Brain (organoid and tissue), 16 donors: ENCODE measurements at places on chromosomes 3 and 15. TPM values are rescaled to one million over a fixed set of nuclear protein-coding genes. Genes with fewer than 3 reads are reported as not detected.

GRCh38 chr3:18132991-18133390, 292.1 kb downstream of the SATB1 start:
- no peak for DNase-seq

DNA sequence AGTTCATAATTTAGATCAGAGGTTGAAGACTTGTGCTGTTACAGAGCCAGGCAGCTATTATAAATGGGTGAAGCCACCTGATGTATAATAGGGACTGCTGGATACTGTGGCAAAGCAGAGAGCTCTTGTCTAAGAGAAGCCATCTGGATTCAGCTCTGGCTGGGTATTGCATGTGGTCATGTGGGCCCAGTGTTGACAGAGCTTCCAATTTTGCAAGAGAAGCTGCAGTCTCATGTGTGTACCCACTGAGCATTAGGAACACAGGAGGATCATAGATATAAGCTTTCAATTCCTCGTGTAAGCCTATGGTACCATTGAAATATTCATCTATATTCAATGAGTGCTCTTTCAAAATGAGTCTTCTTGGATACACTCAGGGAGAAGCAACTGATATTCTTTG, 303.9 kb upstream of the SLCO3A1 start:
- no peak for DNase-seq

DNA sequence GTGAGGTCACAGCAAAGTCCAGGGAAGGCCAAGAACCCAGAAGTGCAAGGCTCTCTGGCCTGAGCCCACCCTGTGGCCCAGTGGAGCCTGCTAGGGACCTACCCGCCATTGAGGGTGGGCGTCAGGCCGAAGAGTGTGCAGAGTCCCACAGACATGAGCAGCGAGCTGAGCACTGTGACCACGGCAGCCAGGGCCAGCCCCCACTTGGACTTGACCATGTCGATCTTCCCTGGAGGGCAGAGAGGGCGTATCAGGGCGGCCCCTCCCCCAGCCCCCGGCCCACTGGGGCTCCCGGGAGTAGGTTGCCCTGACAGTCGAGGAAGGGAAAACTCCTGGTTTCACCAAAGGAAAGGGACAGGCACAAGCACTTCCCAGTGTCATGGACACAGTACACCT, 44.6 kb downstream of the PTPN23 start:
- DNase-seq, result no peak

- DNase-seq, result no peak
Observed at GRCh38 chr15:84046064-84046637, 189.4 kb upstream of the GOLGA6L4 start.

GRCh38 chr15:62909257-62909656, 133.3 kb upstream of the TPM1 start:
- DNase-seq, result no peak

- no peak for DNase-seq
Observed at GRCh38 chr3:27571345-27571744, 87.2 kb upstream of the SLC4A7 start.

GRCh38 chr3:45987368-45988291, 8.0 kb downstream of the FYCO1 start:
- DNase-seq, result peak; percentile 18

GRCh38 chr15:40092256-40092978, 16.3 kb downstream of the BMF start:
- DNase-seq, result peak; percentile 85

GRCh38 chr15:96746665-96747064, 416.2 kb downstream of the NR2F2 start:
- peak; percentile 48 for DNase-seq

GRCh38 chr3:44902628-44903027, 28.2 kb downstream of the TGM4 start:
- no peak for DNase-seq

DNA sequence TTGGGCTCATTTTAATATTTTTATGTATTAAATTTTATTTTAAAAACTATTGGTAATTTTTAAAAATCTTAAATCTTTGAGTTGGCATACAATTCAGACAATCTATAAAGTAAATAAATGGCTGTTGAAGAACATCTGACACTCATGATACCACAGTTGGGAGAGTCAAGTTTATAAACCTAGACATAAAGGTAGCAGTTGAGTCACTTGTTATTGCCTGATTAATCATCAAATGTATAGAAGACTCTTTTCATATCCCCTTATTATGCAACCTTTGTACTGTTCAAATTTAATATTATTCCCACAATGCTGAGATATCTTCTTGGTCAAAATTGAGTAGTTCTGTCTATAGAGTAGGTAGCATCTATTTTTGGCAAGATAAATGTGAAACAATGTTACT, 19.6 kb downstream of the PAQR9 start:
- no peak for DNase-seq

DNA sequence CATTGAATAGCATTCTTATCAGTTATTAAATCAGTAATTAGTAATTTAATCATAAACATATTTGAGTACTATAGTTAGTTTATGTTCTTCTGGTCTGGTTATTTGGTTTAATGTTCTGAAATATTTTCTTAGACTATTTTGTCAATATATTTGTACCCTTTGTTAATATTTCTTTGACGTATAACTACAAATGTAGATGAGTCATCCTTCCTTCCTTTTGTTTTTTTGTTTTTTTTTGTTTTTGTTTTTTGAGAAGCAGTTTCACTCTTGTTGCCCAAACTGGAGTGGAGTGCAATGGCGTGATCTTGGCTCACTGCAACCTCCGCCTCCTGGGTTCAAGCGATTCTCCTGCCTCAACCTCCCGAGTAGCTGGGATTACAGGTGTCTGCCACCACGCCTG, 17.4 kb upstream of the EIF3J start:
- DNase-seq, result no peak

- DNase-seq, result no peak
Observed at GRCh38 chr3:136818191-136818768, 646 bp upstream of the SLC35G2 start.

DNA sequence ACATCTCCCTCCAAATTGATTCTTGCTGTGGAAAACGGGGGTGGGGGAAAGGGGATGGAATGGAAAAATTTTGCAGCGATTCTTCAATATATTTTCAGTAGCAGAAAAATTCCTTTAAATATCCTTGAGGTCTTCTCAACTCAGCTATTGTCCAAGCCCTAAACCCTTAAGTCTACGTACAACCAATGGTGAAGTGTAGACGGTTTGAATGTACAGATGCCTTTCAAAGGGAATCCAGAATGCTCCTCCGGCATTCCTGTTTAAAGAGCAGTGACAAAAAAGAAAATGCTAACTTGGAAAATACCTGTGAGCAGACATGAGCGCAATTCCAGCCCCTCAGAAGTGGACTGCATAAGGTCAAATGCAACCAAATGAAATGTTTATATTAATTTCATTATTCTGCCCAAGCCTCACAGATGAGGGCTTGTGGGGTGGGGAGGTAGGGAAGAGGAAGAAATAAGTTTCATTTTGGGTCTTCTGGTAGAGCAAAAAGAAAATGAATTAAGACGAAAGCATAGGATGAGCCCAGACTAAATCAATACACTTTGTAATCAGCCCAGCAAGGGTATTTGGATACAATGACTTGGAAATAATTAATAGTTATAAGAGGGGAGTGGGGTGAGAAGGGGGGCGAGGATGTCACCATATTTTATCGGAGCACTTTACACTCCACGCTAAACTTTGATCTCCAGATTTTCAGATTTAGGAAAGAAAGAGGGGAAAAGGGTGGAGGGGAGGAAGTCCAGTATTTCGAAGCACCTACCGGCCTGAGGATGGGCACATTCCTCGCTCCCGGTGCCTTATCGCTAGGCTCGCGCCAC, 2.7 kb downstream of the FOXP1 start:
- no peak for DNase-seq

- DNase-seq, result no peak
Observed at GRCh38 chr3:14861031-14861430, 42.3 kb downstream of the FGD5 start.

DNA sequence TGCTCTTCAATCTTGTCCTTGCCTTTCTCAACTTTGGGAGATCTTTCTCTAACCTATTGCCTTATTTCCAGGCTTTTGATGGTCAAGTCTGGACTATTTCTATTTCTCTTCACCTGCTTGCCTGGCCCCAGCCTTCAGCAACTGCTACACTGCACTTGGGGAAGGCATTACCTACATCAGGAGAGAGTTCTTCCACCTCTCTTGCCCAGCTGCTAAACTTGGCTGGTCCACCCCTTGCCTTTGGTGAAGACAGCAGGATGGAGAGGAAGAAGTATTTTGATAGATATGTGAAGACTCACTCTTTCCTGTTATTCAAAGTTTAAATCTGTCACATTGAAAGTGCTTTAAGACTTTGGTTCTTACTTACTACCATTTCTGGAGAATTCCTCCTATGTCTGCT, 574.8 kb downstream of the ZPLD1 start:
- no peak for DNase-seq

DNA sequence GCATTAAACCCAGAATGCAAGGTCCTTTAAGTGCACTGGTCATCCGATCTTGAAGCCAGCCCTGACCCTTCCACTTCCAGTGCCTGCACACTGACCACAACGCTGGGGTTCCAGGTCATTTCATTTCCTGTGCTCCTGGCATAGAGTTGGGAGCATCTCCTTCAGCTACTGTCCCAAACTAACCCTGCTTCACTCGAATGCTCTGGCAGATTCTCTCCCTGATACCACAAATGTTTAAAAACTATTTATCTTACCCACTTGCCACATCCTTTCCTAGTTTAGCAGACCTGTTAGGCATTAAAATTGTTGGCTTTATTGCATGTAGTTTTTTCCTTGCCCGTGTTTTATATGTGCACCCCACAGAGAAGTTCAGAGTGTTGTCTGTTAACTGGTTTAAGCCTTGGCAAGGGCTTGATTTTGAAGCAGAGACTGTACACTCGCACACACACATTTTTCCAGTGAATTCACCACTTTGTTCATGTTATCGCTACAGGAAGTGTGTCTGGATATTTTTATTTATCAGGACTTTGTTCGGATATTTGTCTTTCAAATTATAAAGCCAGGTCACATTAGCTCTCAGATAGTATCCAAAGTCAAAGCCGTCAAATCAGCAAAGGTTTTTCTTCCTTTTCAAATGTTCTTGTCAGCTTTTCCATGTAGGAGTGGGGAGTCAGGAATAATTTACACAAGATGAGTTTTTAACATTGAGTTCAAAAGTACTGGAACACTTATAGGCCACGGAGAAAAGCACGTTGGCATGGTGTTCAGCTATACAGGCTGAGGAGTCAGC, 77.3 kb downstream of the ABI3BP start:
- DNase-seq, result no peak

- DNase-seq, result no peak
Observed at GRCh38 chr15:51199541-51199940, 104.8 kb upstream of the TNFAIP8L3 start.

GRCh38 chr3:50269460-50269859, 513 bp downstream of the SEMA3B start:
- no peak for DNase-seq

Gene IMPG2
- polyA plus RNA-seq, result not detected

Gene ALDH1A3
- 1.8 TPM for polyA plus RNA-seq

Gene ADAMTSL3
- polyA plus RNA-seq, result 0.98 TPM

Gene CPN2
- not detected for polyA plus RNA-seq

Gene GPR27
- 9.5 TPM for polyA plus RNA-seq

Gene PARP15
- not detected for polyA plus RNA-seq

Gene FBXW12
- polyA plus RNA-seq, result not detected

Gene IL16
- 1.4 TPM for polyA plus RNA-seq

Gene RETNLB
- not detected for polyA plus RNA-seq
